Inflammatory macrophage (primary cell): ENCODE measurements at places on chromosomes 3 and 15.
A peak's percentile ranks its signal among the peaks of the same experiment; 100 is the strongest.

- no peak for DNase-seq
Observed at GRCh38 chr3:197363553-197364409, 65.4 kb upstream of the DLG1 start.

- DNase-seq, result no peak
Observed at GRCh38 chr3:169984292-169984691, 17.7 kb downstream of the SEC62 start.

- no peak for DNase-seq
Observed at GRCh38 chr3:57078635-57079473, 18.4 kb downstream of the SPATA12 start.

- no peak for DNase-seq
Observed at GRCh38 chr3:110198717-110199587, 861.6 kb upstream of the DPPA4 start.

- DNase-seq, result peak; percentile 69
Observed at GRCh38 chr3:185900228-185900627, 37.6 kb downstream of the TRA2B start.
